Activated naive CD8-positive, alpha-beta T cell treated with anti-CD3 and anti-CD28 coated beads, Interleukin-2, amount 50 U/mL, for 16 hours (primary cell): ENCODE measurements at places on chromosomes 2 and 18.

DNA sequence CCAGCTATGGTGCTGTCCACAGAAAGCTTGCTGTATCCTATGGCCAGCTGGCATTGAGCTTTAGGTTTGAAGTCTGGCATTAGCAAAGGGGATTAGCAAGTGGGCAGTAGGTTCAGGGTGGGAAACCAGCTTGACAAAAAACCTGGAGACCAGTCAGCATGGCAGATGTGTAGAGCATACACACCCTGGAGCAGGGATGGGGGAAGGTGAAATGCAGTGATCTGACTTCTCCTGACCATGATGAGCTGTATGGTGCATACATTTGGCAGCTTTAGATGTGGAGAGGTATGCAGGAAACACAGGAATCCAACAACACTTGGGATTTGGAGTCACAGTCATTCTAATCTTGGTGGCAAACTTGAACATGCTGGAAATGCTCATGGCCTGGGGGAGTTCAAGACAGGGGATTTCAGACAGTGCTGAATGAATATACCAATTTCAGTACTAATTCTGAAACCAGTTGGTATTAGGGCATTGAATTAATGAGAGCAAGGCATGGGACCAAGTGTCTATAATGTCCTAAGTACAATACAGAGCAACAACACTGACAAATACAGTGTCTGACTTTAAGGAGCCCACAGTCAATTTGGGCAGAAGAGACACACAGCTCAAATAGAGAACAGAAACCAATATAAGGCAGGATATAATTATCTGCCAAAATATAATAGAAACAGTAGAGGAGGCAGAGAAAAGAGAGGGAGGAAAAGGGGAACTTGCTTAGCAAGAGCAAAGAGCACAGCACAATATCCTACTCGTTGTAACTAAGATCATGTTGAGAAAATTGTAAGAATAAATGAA, 11.8 kb downstream of the ARHGAP15 start:
- no peak for DNase-seq

DNA sequence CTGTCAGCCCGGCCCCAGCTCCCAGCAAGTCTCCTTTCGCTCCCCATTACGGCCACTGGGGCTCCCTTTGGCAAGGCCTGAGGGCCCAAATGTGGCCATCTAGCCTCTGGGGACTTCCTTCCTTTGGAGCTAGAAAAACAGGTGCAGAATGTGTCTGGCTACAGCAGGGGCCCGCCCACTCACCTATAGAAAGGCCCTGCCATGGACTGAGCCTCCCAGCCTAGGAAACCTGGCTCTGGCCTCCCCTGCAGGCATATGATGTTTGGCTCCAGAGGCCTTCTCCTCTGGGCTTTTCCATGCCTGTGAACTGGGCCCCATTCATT, 55.3 kb upstream of the ALPP start:
- DNase-seq = no peak

DNA sequence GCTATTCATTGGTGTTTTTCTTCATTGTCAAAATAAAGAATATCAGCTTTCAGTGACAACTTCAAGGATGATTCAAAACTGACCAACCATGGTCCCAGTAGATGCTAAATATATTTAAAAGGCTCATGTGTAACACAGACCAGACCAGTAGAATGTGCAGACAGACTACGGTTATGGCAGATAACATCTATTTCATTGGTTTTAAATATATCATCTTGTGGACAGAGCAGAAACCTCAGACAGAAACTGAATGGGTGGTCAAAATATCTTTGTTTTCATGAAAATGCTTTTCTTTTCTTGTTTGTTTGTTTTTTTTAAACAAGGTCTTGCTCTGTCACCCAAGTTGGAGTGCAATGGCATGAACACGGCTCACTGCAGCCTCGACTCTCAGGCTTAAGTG, 107.4 kb upstream of the CREB1 start:
- DNase-seq = no peak

- no peak for DNase-seq
Observed at GRCh38 chr2:84906108-84906899, 848 bp downstream of the TMSB10 start.

GRCh38 chr2:168034616-168035015, 212.8 kb downstream of the STK39 start:
- DNase-seq = no peak
